ENCODE measurements at places on chromosomes 4 and X. TPM values are rescaled to one million over a fixed set of nuclear protein-coding genes. Genes with fewer than 3 reads are reported as not detected.

HTN1 gene
- total RNA-seq, result not detected

MAGIX gene
- total RNA-seq, result 1.4 TPM

LARP1B gene
- total RNA-seq, result 22.0 TPM

UGT8 gene
- 0.49 TPM for total RNA-seq

NSG1 gene
- total RNA-seq, result 15.1 TPM

All from CD8-positive, alpha-beta memory T cell (primary cell).